ENCODE measurements at places on chromosomes 6 and 20.

- DNase-seq: no peak
Measured at GRCh38 chr6:10248378-10248843, 166.5 kb downstream of the TFAP2A start.

GRCh38 chr6:89615882-89616281, 22.7 kb downstream of the LYRM2 start:
- no peak for DNase-seq

DNA sequence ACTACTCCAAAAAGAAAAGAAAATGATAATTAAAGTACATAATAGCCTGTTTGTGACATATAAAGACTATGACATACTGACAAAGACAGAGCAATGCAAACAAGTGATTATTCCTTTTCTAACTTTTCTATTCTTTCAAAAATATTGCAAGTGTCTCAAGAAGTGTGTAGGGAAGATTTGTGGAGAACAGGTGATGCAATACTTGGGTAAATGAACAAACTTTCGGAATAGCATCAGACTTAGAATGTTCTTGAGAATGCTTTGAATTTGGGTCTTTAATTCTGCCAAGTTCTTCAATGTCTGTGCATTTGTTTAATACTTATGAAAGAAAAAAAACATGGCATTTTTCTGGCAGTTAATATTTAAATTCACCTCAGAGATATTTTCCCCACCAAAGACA, 40.0 kb upstream of the TRDN start:
- no peak for DNase-seq

DNA sequence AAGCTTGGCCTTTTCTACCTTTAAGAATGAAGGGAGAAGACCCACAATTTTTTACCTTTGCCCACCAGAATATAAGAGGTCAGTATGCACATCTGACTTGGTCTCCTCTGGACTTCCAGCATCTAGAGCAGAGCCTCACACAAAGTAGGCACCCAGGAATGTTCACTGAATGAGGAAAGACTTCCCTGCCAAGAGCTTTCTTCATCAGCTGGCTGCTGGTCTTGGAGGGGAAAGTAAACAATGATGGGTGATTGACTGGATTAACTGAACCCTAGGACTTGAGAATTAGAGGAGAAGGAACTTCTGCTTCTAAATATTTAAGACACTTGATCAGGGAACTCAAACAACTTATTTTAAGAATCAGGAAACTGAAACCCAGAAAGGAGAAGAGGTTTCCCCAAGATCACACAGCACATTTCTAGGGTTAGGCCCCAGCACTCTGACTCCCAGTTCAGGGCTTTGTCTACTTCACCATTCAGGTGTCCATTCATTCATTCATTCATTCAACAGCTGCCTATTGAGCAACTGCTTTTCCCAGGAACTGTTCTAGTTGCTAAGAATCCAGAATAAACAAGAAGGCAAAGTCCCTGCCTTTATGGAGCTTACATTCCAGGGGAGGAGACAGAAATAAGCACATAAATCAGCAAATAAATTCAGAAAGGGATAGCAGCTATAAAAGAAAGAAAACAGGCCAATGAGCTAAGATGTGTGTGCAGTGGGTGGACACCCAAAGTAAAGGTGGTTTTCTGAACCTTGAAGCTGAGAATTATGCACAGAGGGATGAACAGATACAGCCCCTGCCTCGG, 216.9 kb upstream of the LRFN2 start:
- no peak for DNase-seq

DNA sequence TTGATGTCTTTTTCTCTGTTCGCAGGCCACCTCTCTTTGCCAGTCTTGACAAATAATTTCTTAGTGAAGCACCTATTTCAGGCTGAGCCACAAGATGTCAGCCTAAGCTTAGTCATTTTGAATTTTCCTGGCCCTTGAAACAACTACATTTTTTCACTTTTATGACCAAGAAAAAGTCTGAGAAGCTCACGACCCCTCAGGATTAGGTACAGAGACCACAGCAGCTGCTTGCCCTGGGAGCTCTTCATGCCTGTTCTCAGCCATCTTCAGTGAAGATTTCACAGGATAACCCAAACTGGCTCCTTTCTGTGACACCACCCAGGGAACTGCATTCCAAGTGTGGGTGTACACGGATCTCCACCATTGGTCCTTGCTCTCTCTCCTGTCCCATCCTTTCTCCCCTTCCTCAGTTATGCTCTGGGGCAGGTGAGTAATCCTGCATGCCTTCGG, 38.4 kb upstream of the SPTLC3 start:
- no peak for DNase-seq

- DNase-seq: no peak
Measured at GRCh38 chr6:10384610-10385523, 30.0 kb downstream of the TFAP2A start.

DNA sequence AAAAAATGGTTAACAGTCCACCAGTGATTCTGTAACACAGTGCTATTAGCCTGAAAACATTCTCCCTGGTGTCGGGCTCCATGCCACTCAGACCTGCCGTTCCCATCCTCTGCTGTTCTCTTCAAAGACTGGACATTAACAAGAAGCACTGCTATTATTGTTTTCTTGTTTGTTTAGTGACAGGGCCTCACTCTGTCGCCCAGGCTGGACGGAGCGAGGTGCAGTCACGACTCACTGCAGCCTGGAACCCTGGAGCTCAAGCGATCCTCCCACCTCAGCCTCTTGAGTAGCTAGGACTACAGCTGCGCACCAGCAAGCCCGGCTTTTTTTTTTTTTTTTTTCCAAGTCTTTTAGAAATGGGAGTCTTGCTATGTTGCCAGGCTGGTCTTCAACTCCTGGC, 9.6 kb downstream of the RMND1 start:
- DNase-seq: no peak

- DNase-seq: no peak
Measured at GRCh38 chr6:140478631-140479030, 1104.2 kb upstream of the CITED2 start.

Data from vagina (tissue), 2 donors.